HL-60 (cell line): ENCODE measurements at places on chromosomes 2 and 18.

GRCh38 chr2:165357758-165358157, 111.7 kb upstream of the CSRNP3 start:
- no peak for DNase-seq

DNA sequence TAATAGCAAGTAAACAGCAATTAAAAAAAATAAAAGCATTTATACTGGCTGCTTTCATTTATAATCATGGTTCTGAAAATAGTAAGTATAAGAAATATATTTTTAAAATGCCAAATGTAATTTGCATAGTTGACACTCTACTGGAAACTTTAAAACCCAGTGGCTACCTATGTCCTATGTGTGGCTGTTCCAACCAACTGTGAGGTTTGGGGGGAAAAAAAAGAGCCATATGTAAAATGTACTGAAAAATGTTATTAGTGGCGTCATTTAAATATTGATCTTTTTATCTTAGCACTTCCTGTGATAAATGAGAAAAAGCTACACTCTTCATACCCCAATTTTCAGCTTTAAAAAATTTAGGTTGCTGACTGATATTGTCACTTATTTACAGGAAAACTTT, 270.7 kb downstream of the TCF4 start:
- no peak for DNase-seq

GRCh38 chr2:148021886-148022285, 995 bp downstream of the MBD5 start:
- no peak for DNase-seq

DNA sequence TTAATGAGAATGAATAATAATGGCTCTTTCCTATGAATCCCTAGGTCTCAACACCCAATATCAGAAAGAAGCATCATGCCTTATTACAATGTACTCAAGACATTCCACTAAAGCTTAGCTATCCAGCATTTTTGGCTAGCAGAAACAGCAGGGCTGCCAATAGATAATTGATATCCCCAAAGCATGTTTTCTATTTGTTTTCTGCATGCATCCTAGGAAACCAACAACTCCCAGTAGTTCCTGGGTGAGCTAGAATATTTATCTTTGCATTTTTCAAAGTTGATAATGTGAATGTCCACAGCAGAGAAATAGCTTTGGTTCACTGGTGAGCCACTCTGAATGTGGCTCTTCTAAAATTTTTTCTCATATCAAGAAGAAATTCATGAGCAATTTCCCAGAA, 5.8 kb upstream of the ANTXR1 start:
- DNase-seq, result no peak

DNA sequence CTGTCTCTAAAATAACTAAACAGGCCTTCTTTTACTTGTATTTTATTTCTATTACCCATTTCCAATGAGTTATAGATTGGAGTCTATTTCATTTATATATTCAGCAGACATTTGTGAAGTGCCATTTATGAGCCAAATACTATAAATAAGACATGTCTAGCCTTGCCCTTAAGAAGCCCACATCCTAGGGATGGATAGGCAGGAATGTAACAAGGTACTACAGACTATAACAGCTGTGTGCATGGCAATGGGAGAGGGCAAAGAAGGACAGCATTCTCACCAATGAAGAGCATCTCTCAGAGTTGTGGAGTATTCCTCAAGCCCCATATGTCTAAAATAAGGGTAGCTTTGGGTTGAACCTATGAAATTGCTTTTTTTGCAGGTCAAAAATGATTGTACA, 161.9 kb upstream of the RASGRP3 start:
- DNase-seq, result no peak

DNA sequence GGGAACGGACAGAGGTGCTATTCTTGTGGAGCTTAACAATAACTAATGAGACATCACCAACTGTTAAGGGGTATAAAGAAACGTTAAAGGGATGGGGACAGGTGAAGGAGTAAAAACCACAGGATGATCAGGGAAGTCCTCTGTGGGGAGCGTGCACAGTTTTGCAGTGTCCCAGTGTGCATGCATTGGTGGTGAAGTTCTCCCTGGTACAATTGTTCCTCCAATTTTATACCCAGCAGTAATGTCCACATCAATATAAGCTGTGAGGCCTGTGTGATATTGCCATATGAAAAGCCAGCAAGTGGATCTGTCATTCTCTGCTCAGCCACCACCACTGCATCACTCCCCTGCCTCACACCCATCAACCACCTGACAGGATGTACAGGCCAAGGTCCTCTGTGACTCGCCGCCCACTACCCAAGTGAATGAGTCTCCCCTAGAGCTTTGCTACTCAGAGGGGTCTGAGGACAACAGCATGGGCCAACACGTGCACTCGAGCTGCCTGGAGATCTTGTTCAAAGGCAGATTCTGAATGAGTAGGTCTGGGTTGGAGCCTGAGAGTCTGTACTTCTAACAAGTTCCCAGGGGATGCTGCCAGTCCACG, 4.6 kb downstream of the MLPH start:
- no peak for DNase-seq

GRCh38 chr2:29079887-29080286, 5.6 kb upstream of the PCARE start:
- no peak for DNase-seq

GRCh38 chr2:9887513-9887912, 44.2 kb downstream of the TAF1B start:
- no peak for DNase-seq

GRCh38 chr2:179856205-179856604, 5.2 kb downstream of the ZNF385B start:
- DNase-seq, result no peak

GRCh38 chr18:48160622-48161021, 230.2 kb upstream of the SMAD2 start:
- DNase-seq, result no peak
